ENCODE measurements at places on chromosomes 13 and 19. TPM values are rescaled to one million over a fixed set of nuclear protein-coding genes. Genes with fewer than 3 reads are reported as not detected.

C5AR2 gene
- total RNA-seq, result 6.1 TPM

IGFL1 gene
- total RNA-seq, result not detected

FOXA3 gene
- not detected for total RNA-seq

RYR1 gene
- total RNA-seq, result 14.4 TPM

DNA sequence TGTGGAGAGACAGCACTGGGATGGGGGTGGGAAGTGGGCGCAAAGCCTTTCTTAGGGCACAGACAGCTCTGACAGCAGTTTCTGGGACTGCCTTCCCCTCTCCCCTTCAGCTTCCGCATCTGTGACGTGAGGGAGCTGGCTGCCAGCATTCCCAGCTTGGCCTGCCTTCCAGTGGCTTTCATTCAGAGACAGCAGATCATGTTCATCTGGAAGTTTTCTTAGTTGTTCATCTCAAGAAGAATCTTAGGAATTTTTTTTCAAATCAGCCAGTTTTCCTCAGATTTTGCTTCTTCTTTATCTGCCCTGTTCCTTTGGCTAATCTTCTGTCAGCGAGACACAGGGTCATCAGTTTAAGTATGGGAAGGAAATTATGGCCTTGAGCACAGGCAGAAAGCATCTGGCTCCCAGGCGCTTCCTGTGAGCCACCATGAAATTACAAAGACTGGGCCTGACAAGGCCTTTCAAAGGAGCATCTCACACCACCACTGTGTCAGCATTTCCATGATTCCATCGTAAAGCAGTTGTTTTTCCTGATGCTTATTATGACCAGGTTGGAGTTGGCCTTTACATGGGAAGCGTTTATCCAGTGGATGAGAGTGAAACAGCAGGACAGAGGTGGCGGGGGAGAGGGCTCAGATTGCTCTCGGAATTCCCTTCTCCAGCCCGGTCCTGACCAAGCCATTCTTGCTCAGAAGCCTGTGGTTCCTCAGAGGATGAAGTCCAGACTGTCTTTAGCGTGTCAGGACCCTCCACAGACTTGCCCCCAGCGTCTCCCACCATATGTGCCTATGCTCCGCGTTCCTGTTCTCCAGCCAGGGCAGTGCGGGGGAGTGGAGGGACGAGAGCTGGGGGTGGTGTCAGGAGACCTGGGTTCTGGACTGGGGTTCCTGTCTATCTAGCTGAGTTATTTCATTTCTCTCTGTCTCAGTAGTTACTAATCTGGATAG, 43.6 kb downstream of the ARHGAP35 start:
- DNase-seq, result no peak

DNA sequence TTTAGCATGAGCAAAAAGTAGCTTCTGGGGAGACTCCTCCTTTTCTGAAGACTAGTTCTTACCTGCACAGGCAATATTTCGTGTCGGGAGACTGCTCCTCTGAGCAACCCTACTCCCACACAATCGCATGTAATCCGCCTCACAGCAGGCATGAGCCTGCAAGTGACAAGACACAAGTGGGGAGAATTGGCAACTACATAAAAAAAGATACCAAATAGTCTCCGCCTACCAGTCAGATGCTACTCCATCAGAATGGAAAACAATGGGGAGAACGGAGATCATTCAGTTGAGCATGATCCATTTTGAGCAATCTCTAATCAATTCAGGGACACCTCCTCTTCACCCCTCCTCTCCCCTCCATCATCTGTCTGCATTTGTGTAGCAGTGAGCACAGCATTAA, 321.0 kb downstream of the COG6 start:
- no peak for DNase-seq

- DNase-seq, result no peak
Observed at GRCh38 chr19:45847663-45848062, 15.3 kb downstream of the SYMPK start.

DNA sequence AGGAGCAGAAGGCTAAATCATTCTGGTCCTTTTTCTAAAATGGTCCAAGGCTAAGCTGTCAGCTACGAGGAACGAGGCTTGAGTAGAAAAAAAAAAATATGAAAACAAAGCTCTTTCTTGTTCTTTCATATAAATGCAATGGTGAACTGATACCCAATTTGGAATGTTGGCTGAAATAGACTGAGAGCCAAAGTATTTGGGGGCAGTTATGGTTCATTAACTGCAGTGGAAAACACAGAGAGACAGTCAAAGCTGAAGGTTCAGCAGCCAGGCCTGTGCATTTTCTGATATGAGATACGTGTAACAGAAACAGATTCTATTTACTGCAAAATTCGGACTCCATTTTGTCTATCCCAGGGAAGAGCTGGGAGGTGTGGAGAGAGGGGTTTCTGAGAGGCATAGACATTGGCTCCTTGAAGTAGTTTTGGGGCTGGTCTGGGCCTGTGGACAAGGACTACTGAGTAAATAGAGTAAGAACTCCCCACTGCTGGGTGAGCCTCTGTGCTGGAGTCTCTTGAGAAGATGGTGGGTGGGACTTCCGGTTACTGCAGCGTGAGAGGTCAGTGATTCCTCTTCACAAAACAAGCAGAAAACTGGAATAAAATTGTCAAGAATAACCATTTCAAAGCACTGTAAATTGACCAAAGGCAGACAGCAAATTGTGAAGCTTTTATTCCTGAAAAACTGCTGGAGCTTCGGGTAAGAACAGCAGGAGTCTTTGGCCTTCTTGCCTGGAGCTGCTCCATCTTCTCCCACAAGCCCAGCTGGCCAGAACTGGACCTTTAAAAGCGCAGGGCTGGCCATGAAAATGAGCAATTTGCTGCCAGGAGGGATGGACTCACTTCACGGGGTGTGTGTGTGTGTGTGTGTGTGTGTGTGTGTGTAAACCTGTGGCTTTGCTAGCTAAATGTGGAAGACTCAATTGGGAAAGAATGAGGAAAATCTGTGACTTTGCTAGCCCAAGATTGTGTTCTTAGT, 43.1 kb upstream of the CNMD start:
- DNase-seq, result no peak

DNA sequence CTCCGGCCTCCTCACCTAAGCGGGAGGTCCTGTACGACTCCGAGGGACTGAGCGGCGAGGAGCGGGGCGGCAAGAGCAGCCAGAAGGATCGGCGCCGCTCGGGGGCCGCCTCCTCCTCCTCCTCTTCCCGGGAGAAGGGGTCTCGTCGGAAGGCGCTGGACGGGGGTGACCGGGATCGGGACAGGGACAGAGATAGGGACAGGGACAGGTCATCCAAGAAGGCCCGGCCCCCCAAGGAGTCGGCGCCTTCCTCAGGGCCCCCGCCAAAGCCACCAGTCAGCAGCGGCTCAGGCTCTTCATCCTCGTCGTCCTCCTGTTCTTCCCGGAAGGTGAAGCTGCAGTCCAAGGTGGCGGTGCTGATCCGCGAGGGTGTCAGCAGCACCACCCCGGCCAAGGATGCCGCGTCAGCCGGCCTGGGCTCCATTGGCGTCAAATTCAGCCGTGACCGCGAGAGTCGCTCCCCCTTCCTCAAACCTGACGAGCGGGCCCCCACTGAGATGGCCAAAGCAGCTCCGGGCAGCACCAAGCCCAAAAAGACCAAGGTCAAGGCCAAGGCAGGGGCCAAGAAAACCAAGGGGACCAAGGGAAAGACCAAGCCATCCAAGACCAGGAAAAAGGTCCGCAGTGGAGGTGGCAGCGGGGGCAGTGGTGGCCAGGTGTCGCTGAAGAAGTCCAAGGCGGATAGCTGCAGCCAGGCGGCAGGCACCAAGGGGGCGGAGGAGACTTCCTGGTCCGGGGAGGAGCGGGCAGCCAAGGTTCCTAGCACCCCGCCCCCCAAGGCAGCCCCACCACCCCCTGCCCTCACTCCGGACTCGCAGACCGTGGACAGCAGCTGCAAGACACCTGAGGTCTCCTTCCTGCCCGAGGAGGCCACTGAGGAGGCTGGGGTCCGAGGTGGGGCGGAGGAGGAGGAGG, 10.8 kb downstream of the SCAF1 start:
- DNase-seq, result no peak

DNA sequence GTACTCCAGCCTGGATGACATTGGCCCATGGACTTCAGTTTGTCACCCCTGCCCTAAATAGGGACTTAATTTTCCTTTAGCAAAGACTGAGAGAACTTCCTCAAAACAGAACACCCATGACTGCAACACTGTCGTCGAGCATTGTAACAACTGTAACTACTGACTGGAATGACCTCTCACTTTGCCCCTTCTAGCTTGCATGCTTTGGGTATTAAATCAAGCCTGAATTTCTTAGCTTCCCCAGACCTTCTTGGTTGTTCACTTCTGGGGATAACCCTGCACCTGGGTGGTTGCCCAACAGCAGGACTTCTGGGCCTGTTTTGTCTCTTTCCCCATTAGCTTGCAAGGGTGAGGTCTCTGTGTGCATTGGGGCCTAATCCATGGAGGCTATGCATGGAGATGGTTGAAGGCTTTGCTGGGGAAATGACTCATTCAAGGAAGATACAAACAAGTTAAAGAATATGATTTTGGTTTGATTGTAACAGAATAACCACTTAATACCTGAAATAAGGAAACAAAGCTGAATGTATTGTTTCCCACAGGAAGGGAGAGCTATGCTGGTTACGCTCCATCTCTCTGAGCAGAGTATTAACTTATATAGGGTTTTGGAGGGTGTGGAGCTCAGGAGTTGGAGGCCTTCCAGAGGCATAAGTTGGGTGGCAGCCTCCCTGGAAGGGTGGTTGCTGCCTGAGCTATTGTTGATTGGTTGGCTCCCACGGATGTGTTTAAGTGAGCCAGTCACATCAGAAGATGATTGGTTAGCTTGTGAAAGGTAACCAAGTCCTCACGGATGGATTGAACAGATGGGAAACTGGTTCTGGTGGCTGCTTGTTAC, 34.7 kb upstream of the UBAC2 start:
- no peak for DNase-seq

DNA sequence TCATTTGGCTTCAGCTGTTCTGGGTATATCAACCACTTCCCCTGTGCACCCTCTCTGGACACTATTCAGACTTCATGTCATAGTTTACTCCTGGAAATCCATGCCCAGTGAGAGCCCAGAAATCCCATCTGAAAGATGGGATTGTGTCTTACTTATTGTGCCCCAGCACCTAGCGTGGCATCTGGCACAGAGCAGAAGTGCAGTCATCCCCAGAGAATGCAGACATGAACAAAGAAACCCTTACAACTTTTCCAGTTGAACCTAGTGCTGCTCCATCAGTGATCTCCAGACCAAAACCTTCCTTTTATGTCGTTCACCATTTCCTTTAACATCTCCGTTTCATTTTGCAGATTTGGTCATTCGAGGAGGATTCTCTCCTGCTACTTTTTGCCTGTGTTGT, 60.6 kb downstream of the MBNL2 start:
- no peak for DNase-seq

- no peak for DNase-seq
Observed at GRCh38 chr19:16359074-16359473, 34.4 kb downstream of the KLF2 start.

- no peak for DNase-seq
Observed at GRCh38 chr13:77874406-77874805, 44.2 kb downstream of the EDNRB start.

DNA sequence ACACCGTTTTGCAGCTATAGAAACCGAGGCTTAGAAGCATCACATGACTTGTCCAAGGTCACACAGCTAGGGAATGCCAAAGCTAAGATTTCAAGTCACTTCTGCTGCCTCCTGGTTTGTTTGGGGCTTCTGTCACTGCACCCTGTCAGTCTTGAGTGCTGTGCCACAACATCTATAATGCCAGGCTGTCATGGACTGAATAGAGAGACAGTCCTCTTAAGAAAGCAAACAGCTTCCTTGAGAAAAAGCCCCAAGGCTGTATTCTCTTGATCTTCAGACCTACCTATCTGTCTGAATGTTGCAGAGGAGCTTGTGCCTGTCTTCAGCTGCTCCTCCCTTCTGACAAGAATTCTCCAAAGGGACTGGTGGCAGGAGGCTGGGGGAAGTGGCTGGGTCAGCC, 81.6 kb downstream of the OLFM4 start:
- DNase-seq, result no peak

- no peak for DNase-seq
Observed at GRCh38 chr19:10764340-10764894, 46.5 kb downstream of the DNM2 start.

Data from sciatic nerve (tissue), 2 donors.